ENCODE measurements at places on chromosomes 3 and 15. TPM values are rescaled to one million over a fixed set of nuclear protein-coding genes. Genes with fewer than 3 reads are reported as not detected.

PLA2G4E gene
- total RNA-seq, result not detected

YEATS2 gene
- 15.9 TPM for total RNA-seq

COX17 gene
- total RNA-seq, result 18.7 TPM

FMN1 gene
- total RNA-seq, result 15.6 TPM

CCR9 gene
- total RNA-seq, result not detected

CCR2 gene
- total RNA-seq, result 1.8 TPM

SLC12A1 gene
- total RNA-seq, result not detected

PRICKLE2 gene
- 66.5 TPM for total RNA-seq

QARS1 gene
- 224 TPM for total RNA-seq

CTXN2 gene
- not detected for total RNA-seq

SLC22A14 gene
- not detected for total RNA-seq

TRPM1 gene
- total RNA-seq, result not detected

SLC51B gene
- not detected for total RNA-seq

MORC1 gene
- not detected for total RNA-seq

GOLGA8J gene
- total RNA-seq, result 3.8 TPM

GLT8D1 gene
- total RNA-seq, result 35.2 TPM

TTLL13 gene
- not detected for total RNA-seq

INSYN1 gene
- 2.6 TPM for total RNA-seq

CCDC80 gene
- 260 TPM for total RNA-seq

FILIP1L gene
- total RNA-seq, result 44.0 TPM

GTF2A2 gene
- 44.5 TPM for total RNA-seq

CCDC32 gene
- total RNA-seq, result 53.9 TPM

PDZRN3 gene
- total RNA-seq, result 25.3 TPM

CLDN1 gene
- not detected for total RNA-seq

Data from subcutaneous adipose tissue (tissue), 4 donors.